ENCODE measurements at places on chromosomes 4 and X.

DNA sequence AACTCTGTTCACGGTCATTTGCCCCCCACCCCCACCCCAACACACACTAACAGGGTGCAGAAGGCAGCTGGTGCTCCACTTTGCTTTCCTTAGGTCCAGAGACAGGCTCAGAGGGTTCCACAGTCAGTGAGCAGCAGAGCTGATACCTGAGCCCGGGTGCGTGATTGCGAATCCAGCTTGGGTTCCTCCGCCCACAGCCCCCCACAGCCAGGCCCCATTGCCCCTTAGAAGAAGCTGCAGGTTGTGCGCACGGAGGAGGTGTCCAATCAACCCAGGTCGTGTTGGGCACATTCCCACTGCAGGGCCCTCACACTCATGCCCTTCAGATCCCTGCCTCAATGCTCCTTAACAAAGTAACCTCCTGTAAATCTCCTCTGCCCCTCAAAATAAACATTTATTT is 85.0 kb downstream of the WFS1 start:
- DNase-seq, result no peak

GRCh38 chr4:140839406-140839805 is 83.2 kb upstream of the TBC1D9 start:
- DNase-seq, result no peak

- no peak for DNase-seq
Measured at GRCh38 chrX:45743906-45744625, 543.4 kb upstream of the DIPK2B start.

DNA sequence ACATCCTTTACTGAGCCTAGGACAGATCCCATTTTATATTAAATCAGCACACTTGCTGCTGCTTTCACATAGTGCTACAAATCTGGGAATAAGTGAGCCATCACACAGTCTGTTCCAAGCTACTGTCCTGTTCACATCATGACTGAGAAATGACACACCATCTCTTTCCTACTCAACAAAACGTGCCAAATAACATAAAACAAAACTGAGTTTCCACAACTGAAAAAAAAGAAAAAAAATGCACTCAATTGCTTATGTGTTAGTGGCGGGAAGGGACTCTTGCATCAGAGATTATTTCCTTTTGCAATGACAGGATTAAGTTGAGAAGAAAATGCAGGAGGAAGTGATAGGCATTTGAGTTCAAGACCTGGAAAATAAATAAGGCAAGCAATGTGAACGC is 109.0 kb downstream of the SHROOM4 start:
- no peak for DNase-seq

GRCh38 chr4:77347351-77347966 is 190.5 kb downstream of the CCNG2 start:
- no peak for DNase-seq

DNA sequence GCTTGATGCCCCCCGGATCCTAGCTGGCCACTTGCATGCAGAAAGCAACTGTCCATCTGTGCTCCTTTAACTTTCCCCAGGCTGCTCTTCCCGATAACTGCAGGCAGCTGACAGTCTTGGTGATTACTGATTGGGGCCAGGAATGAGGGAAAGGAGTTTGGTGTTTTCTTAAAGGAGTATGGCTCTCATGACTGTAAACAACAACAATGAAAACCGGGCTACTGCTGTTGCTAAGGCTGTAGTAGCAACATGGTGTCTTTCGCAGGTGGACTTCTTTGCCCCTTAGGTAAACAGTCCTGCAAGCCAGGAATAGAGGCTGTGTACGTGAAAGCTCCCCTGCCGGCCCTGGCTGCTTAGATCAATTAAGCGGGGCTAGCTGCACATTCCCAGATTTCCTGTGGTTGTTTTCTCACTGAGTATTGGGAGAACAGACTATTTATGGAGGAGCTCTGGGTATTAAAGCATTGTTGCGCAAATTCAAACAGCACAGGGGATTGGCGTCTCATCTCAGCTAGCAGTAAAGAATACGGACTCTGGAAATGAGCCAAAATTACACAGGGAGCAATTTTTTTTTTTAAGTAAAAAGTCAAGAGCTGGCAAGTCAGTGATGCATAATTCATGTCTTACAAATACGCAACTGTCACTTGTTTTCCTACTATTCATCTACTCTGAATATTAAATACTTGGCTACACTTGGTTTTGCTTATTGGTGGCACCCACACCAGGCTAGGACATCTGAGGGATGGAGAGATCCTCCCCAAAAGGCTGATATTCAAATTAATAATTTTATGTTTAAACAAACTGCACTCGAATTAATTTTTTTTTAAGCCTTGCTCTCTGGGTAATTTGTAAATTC is 61.6 kb upstream of the NAP1L5 start:
- peak; percentile 13 for DNase-seq

GRCh38 chrX:48700951-48701653 is 4.6 kb downstream of the SUV39H1 start:
- DNase-seq, result no peak

DNA sequence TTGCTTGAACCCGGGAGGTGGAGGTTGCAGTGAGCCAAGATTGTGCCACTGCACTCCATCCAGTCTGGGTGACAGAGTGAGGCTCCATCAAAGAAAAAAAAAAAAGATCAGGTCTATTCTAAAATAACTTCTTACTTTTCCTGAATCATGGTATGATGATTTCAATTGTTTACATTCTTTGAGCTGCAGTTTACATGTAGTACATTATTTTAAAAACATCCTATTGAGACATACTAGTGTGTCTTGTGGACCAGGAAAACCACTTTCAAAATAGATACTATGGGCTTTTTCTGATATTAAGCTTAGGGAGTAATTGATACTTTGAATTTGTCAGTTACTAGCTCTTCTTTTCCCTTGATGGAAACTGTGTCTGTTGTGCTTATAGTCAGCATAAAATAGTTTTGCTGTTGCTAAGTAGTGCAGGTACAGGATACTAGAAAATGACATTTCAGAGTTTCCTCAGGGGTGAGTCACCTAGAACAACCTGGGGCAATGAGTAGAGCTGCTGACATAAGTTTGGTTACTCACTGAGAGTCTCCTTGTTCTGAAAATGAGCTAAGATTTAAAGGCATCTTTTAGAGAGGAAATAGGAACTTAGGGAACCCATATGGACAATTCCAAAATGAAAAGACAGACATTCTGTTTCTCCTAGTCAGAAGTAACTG is 53.2 kb upstream of the C4orf54 start:
- DNase-seq, result no peak

- no peak for DNase-seq
Measured at GRCh38 chr4:188372058-188372457, 232.8 kb downstream of the TRIML1 start.

DNA sequence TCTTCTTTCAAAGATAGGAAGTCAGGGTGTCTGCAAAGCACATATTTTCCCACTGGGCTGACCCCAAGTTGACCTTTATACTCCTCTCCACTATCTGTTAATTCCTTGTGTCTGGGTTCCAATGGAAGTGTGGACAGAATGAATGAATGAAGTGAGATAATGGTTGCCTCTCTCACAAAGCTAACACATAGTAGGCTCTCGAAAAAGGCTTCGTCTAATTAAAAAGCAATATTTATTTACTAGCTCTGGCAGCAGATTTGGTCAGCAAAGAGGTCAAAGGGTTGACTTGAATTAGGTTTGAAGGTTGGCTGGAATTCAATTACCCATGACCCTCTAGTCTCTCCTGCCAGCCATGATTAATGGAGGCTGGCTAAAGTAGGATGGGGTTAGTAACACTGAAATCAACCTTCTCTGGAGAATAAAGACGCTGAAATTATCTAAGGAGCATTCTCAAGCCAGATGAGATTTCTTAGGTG is 280.3 kb upstream of the KLF3 start:
- DNase-seq, result no peak

- no peak for DNase-seq
Measured at GRCh38 chr4:82223715-82224114, 150.1 kb downstream of the HNRNPD start.

DNA sequence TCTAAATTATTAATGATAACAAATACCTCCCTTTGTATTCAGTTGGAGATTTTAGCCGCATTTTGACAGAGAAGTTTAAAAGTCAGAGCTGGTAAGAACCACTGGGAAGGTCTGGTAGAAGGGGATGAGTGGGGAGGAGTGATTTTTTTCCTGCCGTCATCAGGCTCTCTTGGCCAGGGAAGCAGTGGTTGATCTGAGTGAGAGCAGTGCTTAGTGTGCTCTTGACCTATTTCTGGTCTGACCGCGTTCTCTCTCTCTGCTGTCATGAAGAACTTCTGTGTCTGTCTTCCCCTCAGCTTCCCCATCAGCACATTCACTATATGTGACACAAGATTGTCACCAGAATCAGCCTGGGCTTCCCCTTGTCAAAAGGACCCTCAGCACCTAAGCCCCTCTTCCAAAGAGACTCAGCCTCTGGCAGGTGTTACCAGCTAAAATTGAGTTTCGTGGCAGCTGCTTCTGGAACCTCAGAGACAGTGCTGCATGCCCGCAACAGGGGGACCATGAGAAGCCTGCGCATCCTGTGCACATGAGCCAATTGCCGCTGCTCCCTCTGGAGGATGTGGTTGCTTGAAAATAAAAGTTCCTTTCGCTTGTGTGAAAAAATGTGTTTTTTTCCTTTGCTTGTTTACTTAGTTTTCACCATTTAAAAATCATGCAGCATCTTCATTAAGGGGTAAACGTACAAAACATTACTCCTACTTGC is 268.9 kb downstream of the C4orf33 start:
- DNase-seq, result no peak

DNA sequence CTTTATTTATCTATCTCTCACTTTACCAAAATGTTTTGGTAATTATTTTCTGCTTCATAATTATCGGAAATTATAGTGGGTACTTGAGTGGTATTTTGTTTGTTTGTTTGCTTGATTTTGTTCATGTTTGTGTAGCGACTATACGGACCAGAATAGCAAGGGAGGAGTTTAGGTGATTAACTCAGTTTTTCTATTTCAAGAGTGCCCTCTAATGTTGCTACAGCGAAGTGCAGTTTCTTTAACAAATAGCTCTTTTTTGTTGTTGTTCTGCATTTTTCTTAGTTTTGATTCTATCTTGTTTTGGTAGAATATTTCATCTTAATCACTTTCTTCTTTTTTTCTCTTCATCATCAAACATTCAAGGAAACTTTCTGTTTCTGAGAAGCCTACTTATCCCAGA is 40.8 kb upstream of the QRFPR start:
- no peak for DNase-seq

- DNase-seq, result no peak
Measured at GRCh38 chr4:89184407-89184806, 73.1 kb downstream of the TIGD2 start.

- DNase-seq, result no peak
Measured at GRCh38 chr4:54099748-54100574, at the start of gene GSX2. GSX2 (plus strand) TSS chr4:54100163; CDS start chr4:54100345, 182 bp downstream.

GRCh38 chr4:58163156-58163555 is 1053.0 kb upstream of the IGFBP7 start:
- no peak for DNase-seq

GRCh38 chr4:11471618-11472017 is 42.9 kb upstream of the HS3ST1 start:
- no peak for DNase-seq

GRCh38 chrX:106009145-106009544 is 29.4 kb downstream of the SERPINA7 start:
- DNase-seq, result no peak

GRCh38 chrX:30875957-30876356 is 13.1 kb downstream of the TAB3 start:
- DNase-seq, result no peak

GRCh38 chr4:135508006-135508714 is 1306.6 kb upstream of the PABPC4L start:
- DNase-seq, result no peak

DNA sequence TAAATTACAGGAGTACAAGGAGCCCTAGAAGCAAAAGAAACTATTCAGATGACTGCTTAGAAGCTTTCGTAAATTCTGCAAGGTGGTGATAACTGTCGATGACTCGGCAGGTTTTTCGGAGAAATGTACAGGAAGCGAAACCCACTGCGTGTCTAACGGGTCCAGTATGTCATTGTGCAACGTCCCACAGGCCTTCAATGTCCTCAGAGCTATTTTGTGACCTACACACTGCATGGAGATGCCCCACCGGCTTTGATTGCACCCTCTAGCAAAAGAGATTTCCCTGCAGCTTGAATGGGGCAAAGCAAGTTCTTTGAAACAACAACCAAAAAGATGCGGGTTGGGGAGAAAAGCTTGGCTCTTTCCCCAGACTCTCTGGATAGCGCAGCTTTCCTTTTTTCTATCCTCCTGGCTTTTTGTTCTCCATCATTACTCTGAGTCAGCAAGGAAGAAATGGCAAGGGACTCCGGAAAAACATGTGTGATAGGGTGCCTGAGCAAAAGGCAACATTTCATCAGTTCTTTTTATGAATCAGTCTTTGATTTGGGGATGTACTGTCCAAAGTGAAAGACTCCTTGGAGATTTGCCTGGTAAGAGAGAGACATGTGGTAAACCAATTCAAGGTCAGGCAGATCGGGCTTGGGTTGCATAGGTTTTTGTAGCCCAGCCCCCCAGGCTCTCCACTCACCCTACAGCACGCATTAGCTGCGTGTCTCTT is 112.0 kb upstream of the TBL1X start:
- no peak for DNase-seq

- peak; percentile 17 for DNase-seq
Measured at GRCh38 chrX:49230500-49231232, 2.5 kb downstream of the CACNA1F start.

DNA sequence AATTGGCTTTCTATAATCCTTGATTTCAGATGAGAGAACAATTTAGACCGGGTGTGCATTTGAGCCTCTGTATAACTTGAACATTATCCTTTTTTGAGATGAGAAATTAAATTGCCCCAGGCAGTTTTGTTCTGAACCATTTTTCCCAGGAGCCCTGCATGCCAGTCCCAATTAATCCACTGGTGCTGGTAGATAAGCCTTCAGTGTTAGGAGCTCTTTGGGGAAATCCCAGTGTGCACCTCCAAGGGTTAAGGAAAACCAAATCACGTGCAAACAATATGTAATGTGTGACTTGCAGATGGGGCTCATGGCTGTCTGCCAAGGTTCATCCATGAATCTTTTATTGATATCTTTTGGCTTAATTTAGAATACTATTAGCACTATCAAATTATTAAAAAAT is 43.2 kb downstream of the KIT start:
- DNase-seq, result no peak

DNA sequence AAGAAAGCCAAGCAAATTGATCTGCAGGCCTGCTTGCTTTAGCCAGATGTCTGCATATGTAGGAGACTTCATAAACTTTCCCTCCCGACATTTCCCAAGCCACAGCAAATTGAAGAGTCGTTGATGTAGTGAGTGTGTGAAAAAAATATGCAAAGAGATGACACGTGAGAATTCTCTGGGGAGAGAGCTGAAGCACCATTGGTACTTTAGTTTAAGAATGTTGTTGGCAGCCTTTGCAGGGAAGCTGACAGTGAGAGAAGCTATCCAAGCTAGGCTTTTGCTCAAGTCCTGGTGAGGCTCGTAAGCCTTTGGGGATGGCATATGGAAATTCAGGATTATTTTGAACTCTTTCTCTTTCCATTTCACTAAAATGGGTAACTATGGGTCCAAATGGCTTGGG is 87.5 kb downstream of the GLRA2 start:
- no peak for DNase-seq

- no peak for DNase-seq
Measured at GRCh38 chr4:120446051-120446567, 379.5 kb upstream of the MAD2L1 start.

Data from DMS153 (cell line).